A375 (cell line): ENCODE measurements at places on chromosomes 3 and 15. TPM values are rescaled to one million over a fixed set of nuclear protein-coding genes. Genes with fewer than 3 reads are reported as not detected.

KCNMB2 gene
- not detected in 2 replicates for total RNA-seq

CLN6 gene
- 31.0 and 33.9 TPM in 2 replicates for total RNA-seq

SLC9C1 gene
- total RNA-seq = 0.04 TPM in 1 of 2 replicates, not detected in the other

DUOXA2 gene
- total RNA-seq = not detected in 2 replicates

NEK10 gene
- 1.1 and 1.9 TPM in 2 replicates for total RNA-seq

ECE2 gene
- not detected in 2 replicates for total RNA-seq

HCLS1 gene
- 0.45 TPM in 1 of 2 replicates, not detected in the other for total RNA-seq

SATB1 gene
- 15.2 and 24.8 TPM in 2 replicates for total RNA-seq

EOMES gene
- total RNA-seq = 0.11 and 0.50 TPM in 2 replicates

LRRC34 gene
- not detected in 2 replicates for total RNA-seq

ZNF592 gene
- 11.2 and 13.4 TPM in 2 replicates for total RNA-seq

SH3GL3 gene
- total RNA-seq = 2.4 and 3.7 TPM in 2 replicates

IMPG2 gene
- total RNA-seq = 0.04 and 0.05 TPM in 2 replicates

SHC4 gene
- 10.2 and 12.2 TPM in 2 replicates for total RNA-seq

FANCI gene
- 53.5 and 64.7 TPM in 2 replicates for total RNA-seq

ZPLD1 gene
- total RNA-seq = 0.21 TPM in 1 of 2 replicates, not detected in the other

SPATA12 gene
- 0.29 TPM in 1 of 2 replicates, not detected in the other for total RNA-seq

RLBP1 gene
- total RNA-seq = 3.7 and 5.3 TPM in 2 replicates

SYNPR gene
- total RNA-seq = not detected in 2 replicates

ZBED2 gene
- not detected in 2 replicates for total RNA-seq

RRP9 gene
- 67.1 and 72.3 TPM in 2 replicates for total RNA-seq

C2CD4B gene
- not detected in 2 replicates for total RNA-seq
